ENCODE measurements at places on chromosomes 13 and 19.

DNA sequence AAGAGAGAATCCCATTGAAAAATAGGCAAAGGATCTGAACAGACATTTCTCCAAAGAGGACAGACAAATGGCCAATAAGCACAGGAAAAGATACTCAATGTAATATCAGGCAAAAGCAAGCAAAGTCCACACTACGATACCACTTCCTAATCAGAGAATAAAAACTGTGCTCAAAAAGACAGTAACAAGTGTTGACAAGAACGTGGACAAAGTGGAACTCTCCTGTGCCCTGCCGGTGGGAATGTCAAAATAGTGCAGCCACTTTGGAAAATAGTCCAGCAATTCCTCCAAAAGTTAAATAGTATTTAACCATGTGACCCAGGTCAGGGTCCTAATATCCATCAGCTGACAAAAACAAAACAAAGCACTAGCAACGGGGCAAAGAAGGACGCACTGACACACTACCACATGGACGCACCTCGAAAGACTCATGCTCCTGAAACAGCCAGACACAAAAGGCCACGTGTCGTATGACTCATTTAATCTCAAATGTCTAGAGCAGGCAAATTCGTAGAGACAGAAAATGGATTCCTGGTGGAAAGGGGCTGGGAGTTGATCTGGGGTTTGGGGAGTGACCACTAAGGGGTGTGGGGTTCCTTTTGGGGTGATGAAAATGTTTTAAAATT is 5.2 kb downstream of the MIER2 start:
- no peak for DNase-seq

GRCh38 chr13:86846501-86846900 is 824.7 kb upstream of the SLITRK5 start:
- DNase-seq, result no peak

DNA sequence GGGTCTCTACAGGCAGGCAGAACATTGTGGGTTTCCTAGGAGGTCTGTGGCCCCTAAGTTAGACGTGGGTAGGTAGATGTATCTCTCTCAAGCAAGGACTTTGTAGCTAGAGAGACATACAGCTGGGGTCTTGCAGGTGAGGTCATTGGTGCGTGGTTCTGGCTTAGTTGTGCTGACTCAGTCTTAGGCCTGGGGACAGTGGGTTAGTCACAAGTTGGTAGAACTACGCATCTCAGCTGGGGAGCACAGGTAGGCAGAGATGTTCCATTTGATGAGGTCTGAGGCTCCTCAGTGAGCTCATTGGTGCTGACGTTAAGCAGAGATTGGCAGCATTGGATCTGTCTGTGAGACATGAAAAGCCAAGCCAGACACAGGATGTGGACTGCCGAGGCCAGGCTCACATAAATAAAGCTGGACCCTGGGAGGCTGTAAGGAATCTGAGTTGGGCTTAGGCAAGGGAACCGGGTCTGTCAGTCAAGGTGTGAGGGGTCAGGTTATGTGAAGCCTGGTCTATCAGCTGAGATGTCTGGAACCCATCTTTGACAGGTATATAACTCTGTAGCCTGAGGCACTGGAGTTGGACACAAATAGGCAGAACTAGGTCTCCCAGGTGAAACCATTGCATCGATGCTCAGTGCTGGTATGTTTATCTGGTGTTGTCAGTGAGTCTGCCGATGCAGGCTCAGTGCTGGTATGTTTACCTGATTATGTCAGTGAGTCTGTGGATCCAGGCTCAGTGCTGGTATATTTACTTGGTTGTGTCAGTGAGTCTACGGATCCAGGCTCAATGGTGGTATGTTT is 17.4 kb upstream of the PDCD2L start:
- no peak for DNase-seq

GRCh38 chr13:50127726-50128291 is 112.6 kb downstream of the KCNRG start:
- no peak for DNase-seq

DNA sequence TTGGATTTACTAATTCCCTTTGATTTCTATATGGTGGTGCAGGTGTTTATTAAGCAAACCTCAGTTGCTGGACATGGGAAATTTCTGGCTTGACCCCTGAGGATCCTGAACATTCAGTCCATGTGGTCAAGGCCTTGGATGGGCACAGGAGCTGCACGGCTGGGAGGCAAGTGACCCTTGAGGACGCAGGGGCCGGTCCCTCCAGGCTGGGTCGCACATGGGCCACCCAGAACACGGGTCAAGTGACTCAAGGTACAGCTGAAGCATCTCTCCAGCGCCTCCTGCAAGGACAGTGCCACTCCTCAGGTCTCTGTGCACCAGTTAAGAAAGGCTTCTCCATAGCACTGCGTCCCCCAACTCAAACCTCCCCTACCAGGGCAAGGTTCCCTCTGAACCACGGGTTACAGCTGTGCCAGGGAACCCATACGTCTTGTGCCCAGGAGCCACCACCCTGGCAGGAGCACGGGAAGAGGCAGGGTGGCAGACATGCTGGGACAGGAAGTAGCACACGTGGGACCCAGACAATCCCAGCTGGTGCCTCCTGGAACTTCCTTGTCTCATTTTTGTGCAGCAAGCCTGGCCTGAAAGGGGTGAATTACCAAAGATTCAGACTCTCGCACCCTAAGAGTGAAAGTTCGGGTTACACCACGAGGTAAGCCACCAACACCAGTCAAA is 93.1 kb downstream of the SPACA7 start:
- no peak for DNase-seq

All from AG09319 (cell line).